ENCODE measurements at places on chromosomes 11 and 22.
A peak's percentile ranks its signal among the peaks of the same experiment; 100 is the strongest.

GRCh38 chr11:118997627-118998387 is at the start of gene CENATAC:
Gene CENATAC, plus strand, starts transcription at chr11:118998138. Its CDS starts 60 bp downstream, at chr11:118998198.
- DNase-seq, result peak; percentile 86

DNA sequence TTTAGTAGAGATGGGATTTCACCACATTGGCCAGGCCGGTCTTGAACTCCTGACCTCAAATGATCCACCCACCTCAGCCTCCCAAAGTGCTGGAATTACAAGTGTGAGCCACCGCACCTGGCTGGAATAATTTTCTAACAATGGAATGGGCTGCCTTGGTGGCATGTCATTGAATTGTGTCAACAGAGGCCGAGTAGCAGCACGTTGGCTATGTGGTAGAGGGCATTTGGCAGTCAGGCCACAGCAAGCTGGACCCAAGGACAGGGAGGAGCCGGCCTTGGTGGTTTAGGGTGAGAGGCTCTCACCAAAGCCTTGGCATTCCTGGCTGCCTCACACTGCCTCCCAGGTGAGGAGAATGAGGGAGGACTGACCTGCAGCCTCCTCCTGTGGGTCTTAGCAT is 4.1 kb upstream of the NIPSNAP1 start:
- no peak for DNase-seq

DNA sequence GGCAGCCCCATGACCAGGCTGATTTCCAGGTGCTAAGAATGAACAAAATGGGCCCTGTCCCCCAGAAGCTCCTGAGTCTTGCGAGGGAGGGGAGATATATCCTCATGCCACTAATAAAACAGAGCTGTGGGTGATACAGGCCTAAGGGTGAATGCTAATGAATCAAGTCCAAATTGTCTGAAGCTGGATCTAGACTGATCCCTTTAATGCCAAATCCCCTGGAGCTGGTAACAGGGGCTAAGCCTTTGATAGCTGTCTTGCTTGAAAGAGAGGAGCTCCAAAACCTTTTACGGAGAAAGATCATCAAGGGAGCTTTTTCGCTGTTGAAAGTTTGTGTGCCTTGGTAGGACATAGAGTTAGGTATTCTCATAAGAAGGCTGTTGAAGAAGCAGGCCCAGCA is 79.7 kb downstream of the PPFIBP2 start:
- DNase-seq, result no peak

DNA sequence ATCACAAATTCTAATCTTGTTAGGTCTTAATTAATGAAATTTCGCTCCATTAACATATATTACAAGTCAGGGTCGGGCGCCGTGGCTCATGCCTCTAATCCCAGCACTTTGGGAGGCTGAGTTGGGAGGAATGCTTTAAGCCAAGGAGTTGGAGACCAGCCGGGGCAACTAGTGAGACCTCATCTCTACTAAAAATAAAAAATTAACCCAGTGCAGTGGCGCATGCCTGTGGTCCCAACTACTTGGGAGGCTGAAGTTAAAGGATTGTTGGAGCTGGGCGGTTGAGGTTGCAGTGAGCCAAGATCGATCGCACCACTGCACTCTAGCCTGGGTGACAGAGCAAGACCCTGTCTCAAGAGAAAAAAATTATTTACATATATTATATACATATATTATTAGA is 1.9 kb downstream of the TMA7B start:
- DNase-seq, result no peak

DNA sequence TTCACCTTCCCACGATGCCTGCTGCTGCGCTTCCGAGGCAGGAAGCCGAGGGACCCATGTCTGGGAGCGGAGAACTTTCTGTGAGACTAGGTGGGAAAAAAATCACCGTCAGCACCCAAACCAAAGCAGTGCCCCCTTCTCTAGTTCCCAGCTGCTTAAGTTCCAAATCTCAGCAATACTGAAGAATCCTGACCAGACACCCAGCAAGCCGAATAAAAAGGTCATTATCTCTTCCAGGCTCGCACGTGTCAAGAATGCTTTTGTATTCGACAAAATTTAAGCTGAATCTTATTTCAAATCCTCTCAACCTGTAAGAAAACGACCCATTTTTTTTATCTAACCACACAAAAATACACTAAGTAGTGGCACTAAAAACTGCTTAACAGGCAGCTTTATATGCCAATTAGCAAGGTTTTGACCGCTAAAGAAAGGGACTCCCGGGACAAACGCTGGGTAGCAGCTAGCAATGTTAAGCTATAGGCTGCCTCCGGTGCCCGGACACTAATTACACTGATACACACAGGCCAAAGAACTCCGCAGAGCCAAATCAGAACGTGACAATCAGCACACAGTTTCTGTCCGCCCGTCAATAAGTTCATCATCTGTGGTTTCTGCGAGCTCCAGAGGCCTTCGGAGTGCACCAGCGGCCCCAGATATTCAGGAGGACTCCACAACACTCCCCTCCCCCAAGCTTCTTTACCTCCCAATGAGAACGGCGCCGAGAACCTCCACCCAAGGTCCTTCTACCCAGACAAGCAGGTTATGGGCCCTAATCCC is 728 bp downstream of the RPL3 start:
- DNase-seq, result no peak

DNA sequence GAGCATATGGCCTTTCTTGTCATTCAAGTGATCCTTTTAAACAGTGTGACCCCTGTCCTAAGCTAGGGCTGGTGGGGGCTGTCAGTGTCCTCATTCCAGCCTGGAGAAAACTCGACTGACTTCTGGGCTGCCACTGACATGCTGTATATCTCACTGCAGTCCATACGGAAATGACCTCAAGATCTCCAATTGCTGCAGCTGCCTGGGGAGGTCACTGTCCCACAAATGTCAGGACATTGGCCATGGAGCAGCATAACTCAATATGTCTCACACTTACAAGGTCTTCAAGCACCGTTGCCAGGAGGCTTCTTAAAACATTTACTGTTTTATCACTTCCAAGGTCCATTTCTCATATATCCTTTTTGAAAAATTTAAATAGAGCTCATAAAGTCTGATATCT is 27.8 kb upstream of the CSNK2A3 start:
- DNase-seq, result no peak

- DNase-seq, result no peak
Observed at GRCh38 chr22:45880091-45880715, 96.8 kb downstream of the WNT7B start.

GRCh38 chr11:20337526-20338154 is 25.9 kb upstream of the HTATIP2 start:
- peak; percentile 45 for DNase-seq

GRCh38 chr22:29129808-29130140 is 56.9 kb downstream of the KREMEN1 start:
- DNase-seq, result no peak

- DNase-seq, result no peak
Observed at GRCh38 chr11:87020336-87020735, 17.4 kb upstream of the TMEM135 start.

DNA sequence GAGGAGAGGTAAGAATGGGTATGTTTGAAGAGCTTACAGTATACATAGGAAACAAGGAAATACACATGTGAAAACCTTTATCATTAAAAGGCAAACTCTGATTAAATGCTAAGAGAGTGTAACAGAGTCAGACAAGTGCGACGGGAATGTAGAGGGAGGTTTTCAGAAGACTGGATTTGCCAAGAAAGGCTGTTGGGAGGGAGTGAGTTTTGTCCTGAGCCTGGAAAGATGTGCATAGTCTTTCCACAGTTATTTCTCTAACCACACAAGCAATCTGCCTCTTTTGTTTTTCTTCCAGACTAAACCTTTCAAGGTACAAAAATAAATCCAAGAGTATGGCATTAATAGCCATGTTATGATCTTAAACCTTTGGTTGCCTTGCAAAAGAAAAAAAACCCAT is 170.9 kb downstream of the KIRREL3 start:
- no peak for DNase-seq

DNA sequence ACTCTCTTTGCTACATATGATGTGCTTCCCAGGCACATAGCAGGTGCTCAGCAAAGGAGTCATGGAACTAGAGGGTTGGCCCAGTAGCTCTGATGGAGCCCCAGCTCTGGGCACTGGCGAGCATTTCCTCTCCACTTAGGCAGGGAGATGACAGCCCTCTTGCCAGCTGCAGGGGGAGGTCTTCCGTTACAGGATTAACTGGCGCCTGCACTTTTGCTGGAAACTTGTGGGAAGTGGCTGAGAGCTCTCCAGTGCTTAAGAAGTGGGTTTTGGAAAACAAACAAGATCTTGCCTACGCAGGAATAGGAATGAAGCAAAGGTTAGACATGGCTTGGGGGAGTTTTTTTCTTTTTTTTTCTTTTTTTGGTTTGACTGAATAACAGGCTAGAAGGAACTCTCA is 75.5 kb downstream of the MICAL2 start:
- DNase-seq, result peak; percentile 82

- no peak for DNase-seq
Observed at GRCh38 chr22:25566898-25567235, 2.4 kb downstream of the GRK3 start.

GRCh38 chr11:89147229-89147628 is 30.4 kb upstream of the TYR start:
- peak; percentile 9 for DNase-seq

- peak; percentile 56 for DNase-seq
Observed at GRCh38 chr11:69292221-69292648, 1.7 kb upstream of the MYEOV start.

- no peak for DNase-seq
Observed at GRCh38 chr11:1194977-1195681, 27.7 kb upstream of the MUC5B start.

GRCh38 chr11:78161962-78162371 is 22.5 kb upstream of the ALG8 start:
- peak; percentile 45 for DNase-seq

- no peak for DNase-seq
Observed at GRCh38 chr11:2447951-2448650, 3.3 kb downstream of the KCNQ1 start.

- no peak for DNase-seq
Observed at GRCh38 chr11:20544603-20545237, 54.7 kb upstream of the SLC6A5 start.

DNA sequence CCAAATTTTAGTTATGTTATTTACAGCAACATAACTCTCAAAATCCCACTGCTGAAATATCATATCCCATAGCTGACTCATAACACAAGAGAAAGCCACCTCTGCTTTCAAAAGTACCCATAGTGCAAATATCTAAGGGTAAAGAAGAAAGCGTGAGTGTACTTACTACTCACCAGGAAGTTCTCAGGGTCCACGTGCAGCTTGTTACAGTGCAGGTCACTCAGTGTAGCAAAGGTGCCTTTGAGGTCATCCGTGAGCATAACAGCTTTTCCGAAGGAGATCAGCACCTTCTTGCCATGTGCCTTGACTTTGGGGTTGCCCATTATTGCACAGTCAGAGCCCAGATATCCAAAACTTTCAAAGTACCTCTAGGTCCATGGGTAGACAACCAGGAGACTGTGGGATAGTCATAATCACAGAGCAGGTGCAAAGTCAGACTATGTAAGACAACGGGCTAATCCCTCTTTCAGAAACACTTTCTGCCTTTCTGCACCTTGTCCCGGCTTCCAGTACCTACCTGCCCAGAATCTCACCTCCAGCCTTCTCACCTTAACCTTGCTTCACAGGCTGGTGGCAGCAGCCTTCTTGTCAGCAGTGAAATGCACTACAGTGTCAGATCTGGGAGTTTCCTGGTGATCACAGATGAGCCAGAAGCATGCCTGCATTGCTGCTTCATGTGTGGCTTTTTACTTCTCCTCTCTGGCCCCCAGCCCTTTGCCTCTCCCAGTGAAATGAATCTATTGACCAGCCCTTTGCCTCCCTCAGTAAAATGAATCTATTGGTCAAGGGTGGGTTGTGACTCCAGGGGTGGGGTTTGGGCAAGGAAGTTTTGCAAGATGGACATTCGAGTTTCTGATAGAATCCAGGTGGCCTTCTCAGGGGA is 6.5 kb downstream of the HBG1 start:
- peak; percentile 14 for DNase-seq

DNA sequence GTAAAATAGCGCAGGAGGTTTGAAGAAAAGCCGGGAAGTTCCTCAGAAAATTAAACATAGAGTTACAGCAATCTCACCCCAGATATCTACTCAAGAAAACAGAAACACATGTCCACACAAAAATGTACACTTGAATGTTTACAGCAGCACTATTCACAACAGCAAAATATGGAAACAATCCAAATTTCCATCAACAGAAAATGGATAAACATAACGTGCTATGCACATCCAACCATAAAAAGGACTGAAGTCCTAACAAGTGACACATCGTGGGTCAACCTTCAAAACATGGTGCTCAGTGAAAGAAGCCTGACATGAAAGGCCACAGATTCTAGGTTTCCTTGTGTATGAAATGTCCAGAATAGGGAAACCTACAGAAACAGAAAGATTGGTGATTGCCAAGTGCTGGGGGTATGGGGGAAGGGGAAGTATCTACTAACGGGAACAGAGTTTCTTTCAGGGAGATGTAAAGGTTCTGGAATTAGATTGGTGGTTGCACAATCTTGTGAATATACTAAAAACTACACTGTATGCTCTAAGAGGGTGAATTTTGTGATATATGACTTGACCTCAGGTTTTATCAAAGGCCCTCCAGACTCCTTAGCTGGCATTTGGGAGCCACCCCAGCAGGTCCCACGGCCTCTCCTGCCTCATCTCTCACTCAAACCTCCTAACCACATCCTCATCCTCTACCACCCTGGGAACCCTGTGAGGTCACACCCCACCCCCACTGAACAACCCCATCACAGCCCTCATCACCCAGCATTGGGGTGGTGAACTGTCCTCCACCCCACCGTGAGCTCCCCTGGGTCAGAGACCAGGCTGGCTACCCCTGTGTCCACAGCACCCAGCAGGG is 69.2 kb upstream of the PRR5 start:
- DNase-seq, result no peak

DNA sequence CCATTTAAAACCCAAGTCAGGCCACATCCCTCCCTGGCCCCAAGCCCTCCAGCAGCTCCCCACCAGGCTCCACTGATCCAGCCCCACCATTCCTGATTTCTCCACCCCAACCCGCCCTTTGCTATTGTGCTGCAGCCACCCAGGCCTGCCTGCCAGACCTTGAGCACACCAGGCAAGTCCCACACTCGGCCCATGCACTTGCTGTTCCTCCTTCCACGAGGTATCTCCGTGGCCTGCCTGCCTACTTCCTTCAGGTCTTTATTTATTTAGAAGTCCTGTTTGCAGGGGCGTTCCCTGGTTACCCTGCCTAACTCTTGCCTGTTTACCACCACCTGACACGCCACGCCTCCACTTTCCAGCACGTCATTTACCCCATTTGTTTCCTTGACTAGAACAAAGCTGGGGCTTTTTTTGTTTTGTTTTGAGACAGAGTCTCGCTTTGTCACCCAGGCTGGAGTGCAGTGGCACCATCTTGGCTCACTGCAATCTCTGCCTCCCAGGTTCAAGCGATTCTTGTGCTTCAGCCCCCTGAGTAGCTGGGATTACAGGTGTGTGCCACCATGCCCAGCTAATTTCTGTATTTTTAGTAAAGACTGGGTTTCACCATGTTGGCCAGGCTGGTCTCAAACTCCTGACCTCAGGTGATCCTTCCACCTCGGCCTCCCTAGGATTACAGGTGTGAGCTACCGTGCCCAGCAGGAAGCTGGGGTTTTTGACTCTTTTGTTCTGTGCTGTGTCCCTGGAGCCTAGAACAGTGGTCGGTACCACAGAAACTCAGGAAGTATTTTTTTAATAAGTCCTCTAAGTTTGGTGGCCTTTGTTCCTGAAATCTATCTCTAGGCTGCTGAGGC is 6.7 kb downstream of the CENPM start:
- DNase-seq, result no peak

Measured in lung microvascular endothelial cell (primary cell).